ENCODE measurements at places on chromosomes 5 and 9. TPM values are rescaled to one million over a fixed set of nuclear protein-coding genes. Genes with fewer than 3 reads are reported as not detected.

The SPINK5 gene
- total RNA-seq, result not detected

The SLC28A3 gene
- total RNA-seq, result not detected

The HTR1A gene
- total RNA-seq, result not detected

The NUTM2G gene
- not detected for total RNA-seq

The PAEP gene
- total RNA-seq, result not detected

The S100Z gene
- total RNA-seq, result not detected

The SPINK6 gene
- total RNA-seq, result not detected

The SH2D3C gene
- 49.5 TPM for total RNA-seq

The KIF4B gene
- not detected for total RNA-seq

The PRSS3 gene
- not detected for total RNA-seq

The CCL21 gene
- total RNA-seq, result 7.9 TPM

The TAS2R1 gene
- total RNA-seq, result not detected

The DRD1 gene
- total RNA-seq, result 0.11 TPM

The ANXA1 gene
- 261 TPM for total RNA-seq

The NSD1 gene
- 22.7 TPM for total RNA-seq

The SPATA31C1 gene
- total RNA-seq, result not detected

The BAG1 gene
- 58.5 TPM for total RNA-seq

The ZDHHC11 gene
- total RNA-seq, result not detected

The FOXD4L3 gene
- not detected for total RNA-seq

The OR1J2 gene
- total RNA-seq, result not detected

The HINT2 gene
- total RNA-seq, result 21.6 TPM

The SOHLH1 gene
- not detected for total RNA-seq

The KIF27 gene
- 1.9 TPM for total RNA-seq

The SLC23A1 gene
- not detected for total RNA-seq

The ADRA1B gene
- total RNA-seq, result 20.6 TPM

The ATP10B gene
- total RNA-seq, result 0.43 TPM

The KCNT1 gene
- total RNA-seq, result not detected

The RNF183 gene
- not detected for total RNA-seq

The SRD5A1 gene
- 186 TPM for total RNA-seq

The RUSC2 gene
- 116 TPM for total RNA-seq

The ROPN1L gene
- not detected for total RNA-seq

The ZNF366 gene
- 7.9 TPM for total RNA-seq

The CD74 gene
- total RNA-seq, result 1,940 TPM

The PCDHB6 gene
- total RNA-seq, result 1.5 TPM

The C9orf153 gene
- not detected for total RNA-seq

The PLAC8L1 gene
- total RNA-seq, result not detected

The PCDHB3 gene
- total RNA-seq, result 1.1 TPM

Data from ascending aorta (tissue), 2 donors.